ENCODE measurements at places on chromosomes 7 and 10. TPM values are rescaled to one million over a fixed set of nuclear protein-coding genes. Genes with fewer than 3 reads are reported as not detected.
A peak's percentile ranks its signal among the peaks of the same experiment; 100 is the strongest.

GRCh38 chr10:91043173-91043910, 122.5 kb upstream of the ANKRD1 start:
- H3K27me3 ChIP-seq = no peaks in the 10 kb centered on the region
- DNase-seq = no peak
- no peak overlapping the region for H3K4me3 ChIP-seq
- H3K4me1 ChIP-seq = no peaks in the 10 kb centered on the region
- H3K36me3 ChIP-seq = no peaks in the 10 kb centered on the region
- no peak overlapping the region for H3K27ac ChIP-seq

- no peak for DNase-seq
- no peak overlapping the region for H3K4me3 ChIP-seq
- H3K27ac ChIP-seq = no peak overlapping the region
These were observed 1.5 kb downstream of the CLDN12 start for GRCh38 chr7:90404777-90405176.

GRCh38 chr7:67916571-67917436, 920.2 kb downstream of the TYW1 start:
- no peak for DNase-seq
- no peaks in the 10 kb centered on the region for H3K36me3 ChIP-seq
- H3K27ac ChIP-seq = no peak overlapping the region
- H3K4me3 ChIP-seq = no peak overlapping the region
- no peaks in the 10 kb centered on the region for H3K4me1 ChIP-seq

GRCh38 chr7:133560900-133561299, 308.0 kb downstream of the EXOC4 start:
- H3K4me1 ChIP-seq = no peaks in the 10 kb centered on the region
- no peak overlapping the region for H3K4me3 ChIP-seq
- H3K36me3 ChIP-seq = no peaks in the 10 kb centered on the region
- H3K27ac ChIP-seq = no peak overlapping the region

DNA sequence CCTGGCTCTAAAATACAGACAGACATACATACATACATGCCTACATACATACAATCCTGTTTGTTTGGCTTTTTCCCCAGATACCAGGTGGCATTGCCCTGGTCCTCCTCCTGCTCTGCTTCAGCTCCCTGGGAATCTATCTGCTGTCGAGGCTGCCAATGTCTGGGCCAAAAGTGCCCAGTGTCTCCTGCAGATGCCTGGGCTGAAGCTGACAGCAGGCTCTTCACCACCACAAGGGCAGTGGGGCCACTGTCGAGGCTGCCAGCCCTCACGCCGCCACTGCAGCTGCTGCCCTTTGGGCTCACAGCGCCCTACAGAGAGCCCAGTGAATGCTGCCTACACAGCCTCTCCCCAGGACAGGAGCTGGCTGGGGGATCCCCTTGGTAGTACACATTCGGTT, 18.0 kb upstream of the STN1 start:
- no peak overlapping the region for H3K4me3 ChIP-seq
- H3K36me3 ChIP-seq = no peaks in the 10 kb centered on the region
- H3K4me1 ChIP-seq = no peaks in the 10 kb centered on the region
- DNase-seq = no peak

DNA sequence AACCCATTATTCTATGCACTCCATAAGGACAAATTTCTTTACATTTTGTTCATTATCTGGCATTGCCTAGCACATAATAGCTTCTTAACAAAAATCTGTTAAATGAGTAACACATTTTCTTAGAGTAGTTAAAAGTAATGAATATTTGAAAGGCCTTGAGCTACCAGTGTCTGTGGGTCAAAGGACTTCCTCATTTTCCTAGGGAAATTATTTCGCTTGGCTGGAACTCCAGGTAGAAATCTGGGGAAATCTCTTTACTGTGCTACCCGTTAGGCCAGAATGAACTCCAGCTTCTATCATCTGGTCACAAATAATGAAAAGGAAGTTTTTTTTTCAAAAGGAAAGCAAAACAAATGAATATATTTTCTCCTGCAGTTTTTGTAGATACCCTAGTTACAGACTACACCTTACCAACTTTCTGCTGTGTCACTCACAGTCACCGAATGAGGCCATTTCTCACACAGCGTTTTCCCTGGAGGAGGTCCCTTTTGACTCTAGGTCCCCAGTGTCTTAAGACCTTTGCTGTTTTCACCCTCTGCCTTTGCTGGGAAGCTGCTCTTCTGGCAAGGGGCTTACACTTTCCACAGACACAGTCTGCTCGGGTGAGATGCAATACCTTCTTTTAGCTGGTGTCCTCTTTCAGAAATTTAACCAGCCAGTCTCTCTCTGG, 1.6 kb downstream of the SAMD9L start:
- no peak overlapping the region for H3K27ac ChIP-seq
- H3K4me1 ChIP-seq = peaks cover 8% of the 10 kb centered on the region
- H3K27me3 ChIP-seq = no peaks in the 10 kb centered on the region
- H3K36me3 ChIP-seq = peaks cover 14% of the 10 kb centered on the region
- no peak overlapping the region for H3K4me3 ChIP-seq

DNA sequence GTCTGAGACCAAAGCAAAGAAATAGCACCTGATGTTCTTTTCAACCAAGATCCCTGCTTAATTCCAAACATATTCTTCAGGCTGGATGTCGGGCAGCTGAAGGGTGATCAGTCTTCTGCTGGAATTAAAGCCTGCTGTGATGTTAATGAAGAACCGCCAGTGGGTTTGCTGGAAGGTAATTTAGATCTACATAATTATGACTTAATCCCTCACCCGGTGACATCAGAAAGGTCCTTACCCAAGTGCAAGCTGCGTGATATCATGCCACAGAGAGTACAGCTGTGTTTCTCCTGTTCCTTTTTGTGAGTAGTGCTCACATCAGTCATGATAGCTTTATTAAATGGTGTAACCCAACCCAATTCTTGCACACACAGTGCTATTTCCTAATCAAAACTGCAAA, 29.1 kb upstream of the LRGUK start:
- DNase-seq = no peak
- no peak overlapping the region for H3K4me3 ChIP-seq
- no peak overlapping the region for H3K27ac ChIP-seq
- no peaks in the 10 kb centered on the region for H3K36me3 ChIP-seq
- H3K4me1 ChIP-seq = no peaks in the 10 kb centered on the region

DNA sequence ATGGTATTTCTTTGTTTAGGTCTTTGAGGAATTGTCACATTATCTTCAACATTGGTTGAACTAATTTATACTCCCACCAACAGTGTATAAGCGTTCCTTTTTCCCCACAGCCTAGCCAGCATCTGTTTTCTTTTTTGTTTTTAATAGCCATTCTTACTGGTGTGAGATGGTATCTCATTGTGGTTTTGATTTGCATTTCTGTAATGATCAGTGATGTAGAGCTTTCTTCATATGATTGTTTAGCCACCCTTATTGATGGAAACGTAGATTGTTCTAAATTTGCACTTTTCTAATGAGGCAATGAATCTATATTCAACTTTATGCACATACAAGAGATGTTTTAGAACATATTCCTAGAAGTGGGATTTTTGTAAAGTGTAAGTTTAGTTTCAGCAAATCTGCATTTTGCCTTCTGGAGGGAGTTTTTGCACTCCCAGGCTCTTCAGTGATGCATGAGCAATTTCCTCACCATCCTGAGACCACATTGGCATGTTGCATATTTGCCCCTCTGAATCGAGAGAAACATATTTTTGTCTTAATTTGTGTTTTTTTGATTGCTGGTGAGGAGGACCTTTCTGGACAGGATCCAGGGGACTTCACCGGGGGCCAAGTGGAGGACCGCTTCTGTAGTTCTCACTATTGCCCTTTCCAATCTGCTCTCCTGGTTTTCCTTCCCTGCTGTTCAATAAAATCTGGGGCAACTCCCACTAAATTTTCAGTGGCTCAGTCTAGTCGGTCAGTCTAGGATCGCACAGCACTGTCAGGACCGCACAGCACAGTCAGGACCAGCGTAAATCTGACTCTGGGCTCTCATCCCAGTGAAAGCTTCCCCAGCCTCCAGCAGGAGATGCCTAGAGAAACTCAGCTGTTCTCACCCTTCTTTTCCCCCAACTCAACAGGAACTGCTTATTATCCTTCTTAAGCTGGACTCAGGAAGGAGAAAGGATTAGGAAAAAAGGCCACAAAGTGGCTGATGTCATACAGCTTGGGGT, 157.0 kb downstream of the PTPN20 start:
- no peak overlapping the region for H3K27ac ChIP-seq
- no peaks in the 10 kb centered on the region for H3K36me3 ChIP-seq
- no peak for DNase-seq
- H3K27me3 ChIP-seq = no peaks in the 10 kb centered on the region
- H3K4me3 ChIP-seq = no peak overlapping the region

- no peaks in the 10 kb centered on the region for H3K4me1 ChIP-seq
- no peak for DNase-seq
These were observed 244.6 kb downstream of the SORCS1 start for GRCh38 chr10:106919871-106920282.

GRCh38 chr10:12500381-12501303, 151.3 kb downstream of the CAMK1D start:
- H3K4me1 ChIP-seq = peaks cover 6% of the 10 kb centered on the region
- H3K36me3 ChIP-seq = no peaks in the 10 kb centered on the region

GRCh38 chr10:2686691-2687090, 380.7 kb upstream of the PFKP start:
- no peak overlapping the region for H3K4me3 ChIP-seq
- no peaks in the 10 kb centered on the region for H3K27me3 ChIP-seq
- no peak overlapping the region for H3K27ac ChIP-seq
- H3K4me1 ChIP-seq = no peaks in the 10 kb centered on the region

GRCh38 chr7:140263277-140263676, 86.5 kb upstream of the KDM7A start:
- H3K36me3 ChIP-seq = no peaks in the 10 kb centered on the region
- no peak for DNase-seq
- no peak overlapping the region for H3K4me3 ChIP-seq
- H3K4me1 ChIP-seq = no peaks in the 10 kb centered on the region
- H3K27ac ChIP-seq = no peak overlapping the region

- no peak for DNase-seq
- H3K36me3 ChIP-seq = no peaks in the 10 kb centered on the region
- H3K27me3 ChIP-seq = no peaks in the 10 kb centered on the region
- no peak overlapping the region for H3K4me3 ChIP-seq
- H3K27ac ChIP-seq = no peak overlapping the region
These were observed 7.3 kb downstream of the SEPHS1 start for GRCh38 chr10:13340626-13341376.

- no peak overlapping the region for H3K27ac ChIP-seq
- no peaks in the 10 kb centered on the region for H3K4me1 ChIP-seq
- no peak overlapping the region for H3K4me3 ChIP-seq
- no peaks in the 10 kb centered on the region for H3K27me3 ChIP-seq
- H3K36me3 ChIP-seq = no peaks in the 10 kb centered on the region
- DNase-seq = no peak
These were observed 223.2 kb upstream of the COBL start for GRCh38 chr7:51539840-51540239.

- no peak overlapping the region for H3K27ac ChIP-seq
- H3K27me3 ChIP-seq = no peaks in the 10 kb centered on the region
- no peaks in the 10 kb centered on the region for H3K36me3 ChIP-seq
- peak; percentile 67 for DNase-seq
- H3K4me1 ChIP-seq = peaks cover 5% of the 10 kb centered on the region
These were observed 2.1 kb downstream of the FRAT1 start for GRCh38 chr10:97321032-97321803.

GRCh38 chr10:28991333-28992270, 297.3 kb upstream of the LYZL1 start:
- no peaks in the 10 kb centered on the region for H3K27me3 ChIP-seq
- no peaks in the 10 kb centered on the region for H3K36me3 ChIP-seq
- no peak overlapping the region for H3K4me3 ChIP-seq
- no peak overlapping the region for H3K27ac ChIP-seq

- no peaks in the 10 kb centered on the region for H3K4me1 ChIP-seq
- no peak for DNase-seq
- no peak overlapping the region for H3K27ac ChIP-seq
- H3K4me3 ChIP-seq = no peak overlapping the region
These were observed 138.5 kb upstream of the AGR3 start for GRCh38 chr7:17020250-17020649.

DNA sequence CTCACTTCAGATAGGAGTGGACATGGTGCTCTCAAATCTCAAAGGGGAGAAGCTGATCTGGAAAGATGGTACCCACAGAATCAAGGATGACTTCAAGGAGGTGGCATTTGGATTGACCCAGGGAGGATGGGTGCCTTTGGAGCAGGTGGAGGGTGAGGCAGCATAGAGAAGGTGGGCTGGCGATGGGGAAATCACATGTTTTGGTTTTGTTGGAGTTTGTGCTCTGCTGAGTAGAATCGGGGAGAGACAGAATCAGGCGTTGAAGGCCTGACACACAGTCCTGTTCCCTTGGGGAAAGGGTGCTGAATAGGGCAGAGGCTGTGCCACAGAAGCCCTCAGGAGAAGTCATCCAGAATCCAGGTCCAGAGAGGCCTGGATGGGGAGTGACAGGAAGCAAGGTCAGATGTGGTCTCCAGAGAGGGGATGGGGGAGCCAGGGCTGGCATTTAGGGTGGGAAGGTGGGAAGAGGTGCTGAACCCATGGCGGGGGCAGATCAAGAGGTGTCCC, 291.1 kb downstream of the GLRX3 start:
- no peaks in the 10 kb centered on the region for H3K27me3 ChIP-seq
- no peak overlapping the region for H3K4me3 ChIP-seq
- no peak overlapping the region for H3K27ac ChIP-seq
- no peaks in the 10 kb centered on the region for H3K36me3 ChIP-seq
- no peak for DNase-seq

- H3K27me3 ChIP-seq = no peaks in the 10 kb centered on the region
- no peak overlapping the region for H3K4me3 ChIP-seq
- no peaks in the 10 kb centered on the region for H3K36me3 ChIP-seq
- no peak for DNase-seq
- no peaks in the 10 kb centered on the region for H3K4me1 ChIP-seq
These were observed 129.1 kb downstream of the LRRC4 start for GRCh38 chr7:127901895-127902703.

CELF2 gene
- total RNA-seq = 39.2 TPM

LBX1 gene
- total RNA-seq = not detected

PTPRE gene
- 25.7 TPM for total RNA-seq

HOXA10 gene
- 16.3 TPM for total RNA-seq

GHRHR gene
- not detected for total RNA-seq

GIMAP2 gene
- 19.5 TPM for total RNA-seq

JAKMIP3 gene
- 0.16 TPM for total RNA-seq

KCNIP2 gene
- total RNA-seq = 3.4 TPM

UCN3 gene
- total RNA-seq = not detected

RNF133 gene
- 1.3 TPM for total RNA-seq
